ENCODE measurements at places on chromosomes 16 and 17.

- no peak for DNase-seq
Measured at GRCh38 chr16:86676254-86676670, 97.9 kb downstream of the FOXL1 start.

GRCh38 chr17:44067545-44067940, 1.1 kb upstream of the LSM12 start:
- no peak for DNase-seq

DNA sequence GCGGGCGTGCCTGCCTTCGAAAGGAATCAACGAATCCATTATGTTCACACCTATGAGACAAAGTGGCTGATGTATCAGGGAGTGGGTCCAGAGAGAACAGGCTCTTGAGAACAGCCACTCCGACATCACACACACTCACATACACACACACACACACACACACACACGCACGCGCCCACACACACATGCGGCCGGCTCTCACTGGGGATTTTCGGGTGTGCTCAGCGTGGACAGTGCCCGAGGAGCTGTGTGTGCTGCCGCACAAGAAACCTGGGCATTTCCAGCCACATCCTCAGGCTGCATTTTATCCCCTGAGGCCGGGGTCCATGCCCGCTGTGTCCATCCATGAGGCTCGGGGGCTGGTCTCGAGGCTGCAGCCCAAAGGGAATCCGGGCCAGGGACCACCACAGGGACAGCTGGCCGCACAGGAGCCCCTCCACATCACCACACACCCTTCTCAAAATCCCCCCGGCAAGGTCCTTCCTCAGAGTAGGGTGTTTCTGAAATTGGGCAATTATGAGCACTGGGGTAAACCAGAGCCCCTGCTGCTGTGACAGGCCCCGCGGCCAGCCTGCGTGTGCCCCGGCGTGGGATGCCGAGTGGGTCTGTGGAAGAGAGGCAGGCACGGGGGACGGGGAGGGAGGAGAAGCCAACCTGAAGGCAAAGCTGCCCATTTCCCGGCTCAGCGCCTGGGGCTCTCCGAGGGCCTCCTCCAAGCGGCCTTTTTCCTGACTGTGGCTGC, 24.8 kb downstream of the MRM3 start:
- no peak for DNase-seq

GRCh38 chr16:55512941-55513340, 4.1 kb downstream of the LPCAT2 start:
- DNase-seq: no peak

DNA sequence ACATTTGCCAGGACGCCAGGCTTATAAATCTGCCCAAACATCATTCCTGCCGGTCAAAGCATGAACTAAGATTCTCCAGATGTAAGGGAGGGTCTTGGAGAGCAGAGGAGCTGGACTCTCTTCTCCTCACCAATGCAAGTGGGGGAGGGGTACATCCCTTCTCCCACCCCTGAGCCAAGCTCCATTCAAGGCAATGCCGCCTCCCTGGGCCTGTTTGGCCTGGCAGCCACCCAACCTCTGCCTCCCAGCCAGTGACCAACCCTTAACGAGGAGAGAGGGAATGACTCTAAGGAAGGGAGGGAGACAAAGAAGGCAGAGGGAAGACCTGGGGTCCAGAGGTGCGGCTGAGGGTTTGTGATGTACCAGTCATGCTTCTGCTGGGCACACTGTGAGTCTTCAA, 13.8 kb downstream of the C17orf50 start:
- DNase-seq: no peak

DNA sequence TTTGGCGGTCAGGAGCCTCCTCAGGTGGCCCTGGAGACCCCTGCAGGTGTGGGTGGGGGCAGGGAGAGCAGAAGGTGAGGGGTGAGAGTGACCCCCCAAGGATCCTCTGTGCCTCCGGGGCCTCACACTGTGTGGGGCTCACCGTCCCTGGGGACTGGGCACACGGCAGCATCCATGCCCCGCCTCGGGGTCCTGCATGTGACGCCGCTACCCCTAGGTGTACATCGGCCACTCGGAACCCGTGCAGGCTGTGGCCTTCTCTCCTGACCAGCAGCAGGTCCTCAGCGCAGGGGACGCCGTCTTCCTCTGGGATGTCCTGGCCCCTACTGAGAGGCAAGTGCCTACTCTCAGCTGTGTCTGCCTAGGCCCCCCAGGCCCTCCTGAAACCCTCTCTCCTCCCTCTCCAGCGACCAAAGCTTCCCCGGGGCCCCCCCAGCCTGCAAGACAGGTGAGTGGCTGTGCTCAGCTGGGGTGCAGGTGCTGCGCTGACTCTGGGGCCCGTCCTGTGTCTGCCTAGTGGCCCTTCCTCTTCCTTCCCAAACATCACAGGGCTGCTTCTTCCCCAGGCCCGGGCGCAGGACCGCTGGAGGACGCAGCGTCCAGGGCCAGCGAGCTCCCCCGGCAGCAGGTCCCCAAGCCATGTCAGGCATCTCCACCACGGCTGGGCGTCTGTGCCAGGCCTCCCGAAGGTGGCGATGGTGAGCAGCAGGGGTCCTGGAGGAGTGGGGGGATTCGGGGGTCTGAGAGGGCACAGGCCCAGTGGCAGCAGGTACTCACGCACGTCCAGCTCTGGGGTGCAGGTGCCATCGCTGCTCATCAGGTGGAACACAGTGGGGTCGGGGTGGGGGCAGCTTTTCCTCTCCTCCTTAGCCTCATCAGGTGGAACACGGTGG, 9.0 kb upstream of the RHOT2 start:
- DNase-seq: no peak
